Effector memory CD4-positive, alpha-beta T cell (primary cell): ENCODE measurements at places on chromosomes 1 and 21.

DNA sequence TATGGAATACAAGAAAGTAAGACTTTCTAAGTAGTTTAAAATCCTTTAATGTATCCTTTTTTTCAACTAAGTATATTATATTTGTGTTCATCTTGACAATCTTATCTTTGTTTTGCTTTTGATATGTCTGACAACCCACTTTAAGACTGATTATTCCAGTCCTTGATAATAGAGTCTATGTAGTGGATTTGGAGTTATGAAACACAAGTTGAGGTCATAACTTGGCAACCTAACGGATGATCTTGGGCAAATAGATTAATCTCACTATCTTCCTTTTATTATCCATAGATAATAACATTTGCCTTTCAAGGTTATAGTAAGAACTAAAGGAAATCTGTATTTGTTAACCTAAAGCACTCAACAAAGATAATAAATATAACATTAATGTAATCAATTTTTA is 4.8 kb upstream of the GBP2 start:
- DNase-seq, result no peak

DNA sequence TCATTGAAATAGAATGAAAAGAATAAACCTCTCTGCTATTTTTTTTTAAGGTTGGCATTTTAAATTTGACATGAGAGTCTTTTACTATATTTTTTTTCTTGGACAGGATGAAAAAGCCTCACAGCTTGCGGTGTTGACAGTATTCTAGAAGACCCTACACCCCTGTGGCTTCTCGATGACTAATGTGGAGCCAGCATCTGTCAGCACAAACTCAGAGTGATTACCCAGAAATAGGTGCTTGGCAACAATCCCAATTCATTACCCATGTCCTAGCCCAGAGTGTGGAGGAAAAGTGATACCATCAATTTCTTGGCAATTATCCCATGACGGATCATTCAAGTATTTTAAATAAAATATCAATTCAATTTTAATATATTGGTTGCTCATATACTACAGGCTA is 186.8 kb upstream of the MAP1LC3C start:
- DNase-seq, result no peak

GRCh38 chr1:168572633-168573032 is 3.8 kb upstream of the XCL1 start:
- DNase-seq, result no peak

DNA sequence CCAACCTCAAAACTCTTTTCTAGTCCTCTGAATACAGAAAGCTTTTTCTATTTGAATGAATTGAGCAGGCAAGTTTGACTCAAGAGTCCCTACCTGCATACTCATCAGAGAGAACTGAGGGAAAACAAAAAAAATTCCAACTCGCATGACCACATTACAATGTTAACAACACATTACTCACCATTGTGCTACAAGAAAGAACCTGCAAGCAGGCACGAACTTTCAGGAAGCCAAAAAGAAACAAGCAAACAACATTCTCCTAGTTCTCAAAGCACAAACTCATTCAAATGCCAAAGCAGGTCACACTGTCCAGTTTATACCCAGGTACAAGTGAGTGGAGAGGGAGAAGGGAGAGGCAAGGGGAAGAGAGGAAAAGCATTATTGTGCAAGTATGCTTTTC is 14.6 kb downstream of the OTUD7B start:
- no peak for DNase-seq

DNA sequence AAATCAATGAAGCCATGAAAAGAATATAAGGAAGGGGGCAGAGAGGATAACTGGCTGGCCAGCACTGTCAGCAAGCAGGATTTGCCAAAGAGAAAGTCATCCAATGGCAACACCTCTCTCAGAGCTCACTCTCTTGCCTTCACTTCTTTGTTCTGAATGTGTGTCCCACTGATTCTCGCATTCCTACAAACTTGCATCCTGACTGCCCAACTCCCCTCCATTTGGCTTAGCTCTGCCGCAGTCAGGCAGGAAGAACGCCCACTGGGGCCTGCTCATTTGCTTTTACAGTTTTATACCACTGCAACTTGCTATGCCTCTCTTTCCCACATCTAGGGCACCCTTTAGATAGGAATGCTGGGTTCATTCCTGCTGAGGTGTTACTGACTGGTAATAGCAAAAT is 364.2 kb upstream of the ST6GALNAC5 start:
- DNase-seq, result no peak

- peak; percentile 94 for DNase-seq
Observed at GRCh38 chr1:1374929-1375662, at the start of gene AURKAIP1. TSS of gene AURKAIP1 (minus strand) at chr1:1375207. CDS start at chr1:1374756, 451 bp downstream.

- DNase-seq, result no peak
Observed at GRCh38 chr1:175206687-175207086, 14.1 kb upstream of the KIAA0040 start.

DNA sequence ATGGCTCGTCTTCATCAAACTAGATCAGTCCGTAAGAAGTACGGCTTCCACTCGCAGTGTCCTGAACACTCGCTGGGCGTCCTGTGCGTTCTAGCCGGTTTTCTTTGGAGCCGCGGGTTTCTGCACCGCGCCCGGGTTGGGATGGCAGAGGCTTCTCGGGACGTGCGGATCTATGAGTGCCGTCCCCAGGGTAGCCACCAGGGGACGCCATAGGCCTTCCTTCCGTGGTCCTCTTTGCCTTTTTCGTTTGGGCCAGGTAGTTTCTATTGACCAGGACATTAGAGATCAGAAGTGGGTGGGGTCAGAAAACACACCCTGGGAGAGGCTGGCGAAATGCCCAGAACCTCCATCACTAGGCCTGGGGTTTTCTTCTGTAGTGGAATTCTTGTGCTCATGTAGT is 273.8 kb downstream of the FAM72C start:
- DNase-seq, result no peak

DNA sequence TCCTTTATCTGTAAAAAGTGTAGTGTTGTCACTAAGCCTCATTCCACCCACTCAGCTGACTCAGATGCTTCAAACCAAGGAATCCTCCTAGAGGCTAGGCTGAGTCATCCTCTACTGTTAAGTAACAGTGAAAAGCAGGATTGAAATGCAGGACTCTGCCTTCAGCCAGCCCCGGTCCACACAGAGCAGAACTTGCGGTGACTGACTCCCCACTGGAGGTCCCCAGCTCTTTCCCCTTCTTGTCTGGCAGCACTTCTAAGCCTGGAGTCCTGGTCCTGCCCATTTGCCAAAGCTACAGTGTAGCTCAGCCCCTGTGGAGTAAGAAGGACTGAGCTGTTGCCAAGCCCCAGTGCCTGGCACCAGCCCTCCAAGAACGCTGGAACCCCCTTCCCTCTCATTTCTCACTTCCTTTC is 1.7 kb downstream of the RAB7B start:
- DNase-seq, result no peak

DNA sequence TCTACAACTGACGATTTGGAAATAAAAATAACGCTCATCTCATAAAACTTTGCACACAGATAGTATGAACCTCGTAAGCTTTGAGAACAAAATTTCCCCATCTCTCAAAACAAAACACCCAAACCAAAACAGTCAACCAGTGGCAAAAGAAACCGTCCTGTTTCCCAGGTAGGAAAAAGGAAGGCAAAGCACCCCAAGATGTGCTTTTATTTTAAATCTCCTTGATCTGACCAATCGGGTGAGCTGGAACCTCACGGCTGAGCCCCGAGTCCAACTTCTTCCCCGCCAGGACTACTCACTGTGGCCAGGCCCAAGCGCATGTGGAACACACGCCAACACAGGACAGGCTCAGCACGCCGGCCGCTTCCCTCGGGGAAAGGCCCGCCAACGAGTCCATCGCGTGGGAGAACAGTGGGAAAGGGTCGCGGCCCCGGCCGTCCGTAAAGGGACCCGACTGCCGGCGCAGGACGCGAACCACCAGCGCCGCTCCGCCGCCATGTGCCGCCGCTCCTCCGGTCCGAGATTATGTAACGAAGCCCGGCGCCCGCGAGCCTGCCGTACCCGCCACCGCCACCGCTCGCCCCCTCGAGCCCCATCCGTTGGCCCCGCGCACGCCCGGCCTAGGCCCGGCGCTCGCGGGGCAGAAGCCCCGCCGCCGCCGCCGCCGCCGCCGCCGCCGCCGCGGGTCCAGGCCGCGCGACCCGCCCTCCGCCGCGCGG is 759 bp downstream of the AHCTF1 start:
- DNase-seq, result peak; percentile 46

DNA sequence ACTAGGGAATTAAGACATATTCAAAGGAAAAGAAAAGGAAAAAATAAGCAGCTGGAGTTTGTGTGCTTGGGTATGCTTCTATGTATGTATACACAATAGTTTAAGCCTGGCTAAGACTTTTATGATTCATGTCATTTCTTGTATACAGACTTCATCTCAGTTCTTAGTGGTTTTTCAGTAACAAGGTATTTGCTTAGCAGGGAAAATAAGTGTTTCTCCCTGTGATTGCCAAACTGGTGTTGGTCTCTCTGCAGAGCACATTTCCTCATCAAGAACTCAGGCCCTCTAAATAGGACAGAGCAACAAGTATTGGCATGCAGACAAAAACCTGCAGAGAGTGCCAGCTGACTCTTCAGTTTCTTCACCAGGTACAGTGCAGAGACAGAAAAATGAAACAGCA is 484.4 kb upstream of the ZRANB2 start:
- no peak for DNase-seq

- no peak for DNase-seq
Observed at GRCh38 chr1:247482747-247483146, 24.8 kb upstream of the OR2B11 start.

GRCh38 chr1:96552451-96552850 is 169.1 kb upstream of the PTBP2 start:
- no peak for DNase-seq

- no peak for DNase-seq
Observed at GRCh38 chr1:229058729-229059128, 212.2 kb upstream of the RAB4A start.

GRCh38 chr21:45129189-45129923 is 55.0 kb downstream of the ADARB1 start:
- DNase-seq, result no peak

GRCh38 chr1:247840818-247841217 is 878 bp downstream of the OR11L1 start:
- DNase-seq, result no peak

GRCh38 chr1:221712198-221712684 is 29.6 kb downstream of the DUSP10 start:
- peak; percentile 41 for DNase-seq

DNA sequence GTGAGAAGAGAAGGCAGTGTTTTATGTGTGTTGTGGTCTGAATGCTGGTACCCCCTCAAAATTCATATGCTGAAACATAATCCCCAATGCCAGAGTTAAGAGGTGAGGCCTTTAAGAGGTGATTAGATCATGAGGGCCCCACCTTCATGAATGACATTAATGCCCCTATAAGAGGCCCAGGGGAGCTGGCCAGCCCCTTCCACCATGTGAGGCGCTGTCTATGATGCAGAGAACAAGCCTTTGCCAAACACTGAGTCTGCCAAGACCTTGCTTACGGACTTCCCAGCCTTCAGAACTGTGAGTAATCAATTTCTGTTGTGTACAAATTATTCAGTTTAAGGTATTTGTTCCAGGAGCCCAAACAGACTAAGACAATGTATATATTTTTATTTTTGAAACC is 20.2 kb downstream of the CAPZB start:
- no peak for DNase-seq

DNA sequence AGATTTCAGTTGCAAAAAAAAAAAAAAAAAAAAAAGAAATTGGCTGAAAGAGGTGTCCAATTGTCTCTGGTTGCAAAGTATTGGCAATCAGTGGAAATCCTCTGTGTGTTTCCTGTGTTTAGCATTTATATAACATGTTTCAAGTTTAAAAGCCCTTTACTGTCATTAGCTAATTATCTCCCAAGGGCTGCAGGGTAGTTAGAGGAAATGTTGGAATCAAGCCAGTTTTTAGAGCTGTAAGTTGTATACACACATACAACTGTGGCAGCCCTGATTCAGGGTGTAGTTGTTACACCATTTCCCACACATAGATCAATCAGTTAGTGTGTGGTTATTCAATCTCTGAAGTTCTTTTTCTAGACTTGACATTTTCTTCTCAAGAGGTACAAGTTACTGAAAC is 8.9 kb upstream of the ZNF326 start:
- DNase-seq, result no peak

- no peak for DNase-seq
Observed at GRCh38 chr1:89587729-89588161, 45.2 kb upstream of the LRRC8C start.

DNA sequence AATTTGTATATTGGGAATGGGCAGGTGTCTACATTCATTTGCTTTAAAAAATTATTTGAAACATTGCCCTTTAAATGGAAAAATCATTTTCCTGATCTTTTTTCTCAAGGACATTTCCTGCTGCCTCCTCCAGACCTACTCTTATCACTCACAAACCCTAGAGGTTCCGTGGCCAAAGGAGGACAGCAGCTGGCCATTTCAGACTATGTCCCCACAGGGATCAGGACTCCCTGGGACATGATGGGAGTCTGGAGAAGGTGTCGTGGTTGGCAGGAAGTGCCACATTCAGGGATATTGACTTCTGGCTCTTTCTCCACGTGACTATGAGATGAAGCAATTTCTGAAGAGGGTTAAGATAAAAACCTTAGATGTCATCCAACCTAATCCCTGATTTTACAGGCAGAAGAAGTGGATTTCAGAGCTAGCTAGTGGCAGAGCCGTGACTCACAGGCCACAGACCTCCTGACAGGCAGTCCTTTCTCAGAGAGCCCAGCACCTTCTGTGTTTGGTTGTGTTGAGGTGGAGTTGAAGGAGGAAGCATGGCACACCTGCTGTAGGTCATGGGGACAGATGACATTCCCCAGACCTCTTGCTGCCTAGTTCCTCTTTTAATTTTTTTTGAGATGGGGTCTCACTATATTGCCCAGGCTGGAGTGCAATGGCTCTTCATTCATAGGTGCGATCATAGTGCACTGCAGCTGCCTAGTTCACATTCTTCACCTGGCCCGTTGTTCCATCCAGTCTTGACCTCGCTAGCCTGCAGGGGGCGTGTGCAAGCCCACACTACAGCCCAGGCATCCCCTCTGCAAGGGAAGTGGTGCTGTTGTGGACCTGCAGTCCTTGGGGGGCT is 25.5 kb upstream of the IL10 start:
- no peak for DNase-seq

DNA sequence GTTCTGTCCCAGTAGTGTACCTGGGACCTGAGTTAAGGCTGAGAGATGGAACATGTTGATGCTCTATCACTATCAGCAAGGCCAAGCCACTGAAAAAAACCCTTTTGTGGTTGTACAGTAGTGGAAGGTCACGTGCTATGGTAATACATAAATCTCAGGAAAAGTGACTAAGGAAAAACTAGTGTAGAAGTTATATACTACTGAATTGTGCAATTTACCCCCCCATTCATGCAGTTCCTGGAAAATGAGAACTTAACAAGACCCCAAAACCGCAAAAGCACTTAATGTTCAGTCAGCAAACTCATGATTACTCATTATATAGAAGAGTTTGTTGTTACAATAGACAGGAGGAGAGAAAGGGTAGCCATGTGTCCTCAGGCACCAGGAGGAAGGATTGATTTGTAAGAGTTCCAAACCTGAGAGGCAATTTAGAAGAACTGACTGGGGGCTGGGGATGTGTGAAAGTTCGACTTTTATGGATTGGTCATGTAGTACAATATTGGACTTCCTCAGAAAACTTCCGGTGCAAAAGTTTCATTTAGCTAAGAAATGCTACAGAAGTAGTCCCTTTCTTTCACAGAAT is 91.6 kb downstream of the RGL1 start:
- DNase-seq, result no peak
